ENCODE measurements at places on chromosomes 3 and 15.
A peak's percentile ranks its signal among the peaks of the same experiment; 100 is the strongest.

DNA sequence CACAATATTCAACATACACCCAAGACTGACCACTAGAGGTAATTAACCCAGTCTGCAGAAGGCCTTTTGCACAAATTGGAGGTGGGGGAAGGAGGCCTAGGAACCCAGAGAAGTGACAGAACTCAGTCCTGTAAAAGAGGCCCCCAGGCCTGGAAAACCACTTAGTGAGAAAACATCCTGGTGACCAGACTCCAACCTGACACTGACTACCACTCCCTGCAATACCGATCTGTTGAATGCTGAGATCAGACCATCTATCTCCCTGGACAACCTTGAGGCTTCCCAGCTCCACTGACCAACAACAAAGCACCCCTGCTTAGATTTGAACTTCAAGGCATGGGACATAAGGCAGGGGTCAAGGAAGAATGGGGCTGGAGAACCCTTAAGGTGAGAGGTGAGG is 261.9 kb upstream of the WNT5A start:
- DNase-seq, result no peak

DNA sequence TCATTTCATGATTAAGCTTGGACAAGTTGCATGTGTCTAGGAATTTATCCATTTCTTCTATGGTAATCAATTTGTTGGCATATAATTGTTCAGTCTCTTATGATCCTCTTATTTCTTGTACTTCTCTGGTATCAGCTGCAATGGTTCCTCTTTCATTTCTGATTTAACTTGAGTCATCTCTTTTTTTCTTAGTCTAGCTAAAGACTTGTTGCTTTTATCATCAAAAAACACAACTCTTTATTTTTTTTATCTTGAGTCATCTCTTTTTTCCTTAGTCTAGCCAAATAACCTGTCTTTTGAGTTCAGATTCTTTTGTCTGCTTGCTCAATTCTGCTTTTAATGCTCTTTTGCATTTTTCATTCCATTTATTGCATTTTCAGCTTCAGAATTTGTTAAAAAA is 37.3 kb downstream of the UBE3A start:
- DNase-seq, result no peak

- DNase-seq, result peak; percentile 95
Observed at GRCh38 chr15:67024314-67024997, 40.9 kb upstream of the SMAD3 start.

DNA sequence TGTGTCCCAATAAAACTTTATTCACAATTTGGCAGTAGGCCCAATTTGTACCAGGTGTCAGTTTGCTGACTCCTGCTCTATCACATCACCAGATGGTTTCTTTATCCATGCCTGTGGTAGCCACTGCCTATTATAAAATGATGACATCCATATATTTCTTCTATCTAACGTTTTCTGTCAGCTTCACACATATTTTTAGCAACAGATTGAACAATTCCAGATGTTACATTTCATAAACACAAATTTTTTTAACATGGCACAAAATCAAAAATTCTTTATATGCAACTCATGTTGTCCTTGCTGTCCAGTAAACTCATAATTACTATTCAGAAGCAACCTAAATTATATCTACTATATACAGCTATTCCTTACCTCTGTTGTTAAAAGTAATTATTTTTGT is 1371.6 kb downstream of the NSUN3 start:
- no peak for DNase-seq

DNA sequence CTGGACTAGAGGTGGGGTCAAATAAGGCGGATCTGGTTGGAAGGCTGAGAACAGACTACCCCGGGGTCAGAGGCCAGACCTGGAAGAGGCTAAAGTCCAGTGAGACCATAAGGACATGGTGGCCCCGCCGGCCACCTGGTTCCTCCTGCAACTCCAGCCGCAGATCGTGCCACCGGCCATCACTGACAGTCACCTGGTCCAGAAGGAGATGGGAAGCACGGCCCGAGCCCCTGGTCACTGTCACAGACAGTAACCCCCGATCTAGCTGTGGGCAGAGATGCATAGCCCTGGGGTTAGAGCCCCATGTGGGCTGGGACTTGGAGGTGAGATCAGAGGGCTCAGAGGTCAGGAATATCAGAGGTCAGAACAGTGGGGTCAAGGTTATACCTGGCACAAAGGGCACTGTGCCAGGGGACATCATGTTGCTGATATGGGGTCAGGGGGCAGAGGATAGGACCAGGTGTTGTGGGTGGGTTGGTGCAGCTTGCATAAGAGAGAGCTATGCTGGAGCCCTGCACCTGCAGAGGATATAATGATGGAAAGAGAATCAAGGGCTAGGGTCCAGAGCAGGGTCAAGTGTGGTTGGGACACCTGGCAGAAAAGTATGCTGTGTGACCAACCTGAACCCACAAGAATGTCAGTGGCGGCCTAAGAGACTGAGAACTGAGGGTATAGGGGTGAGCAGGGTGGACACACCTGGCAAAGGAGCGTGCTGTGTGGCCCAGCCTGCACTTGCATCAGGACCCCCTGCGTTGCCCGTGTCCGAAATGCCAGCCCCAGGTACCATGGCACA is 9.6 kb downstream of the CELSR3 start:
- no peak for DNase-seq

DNA sequence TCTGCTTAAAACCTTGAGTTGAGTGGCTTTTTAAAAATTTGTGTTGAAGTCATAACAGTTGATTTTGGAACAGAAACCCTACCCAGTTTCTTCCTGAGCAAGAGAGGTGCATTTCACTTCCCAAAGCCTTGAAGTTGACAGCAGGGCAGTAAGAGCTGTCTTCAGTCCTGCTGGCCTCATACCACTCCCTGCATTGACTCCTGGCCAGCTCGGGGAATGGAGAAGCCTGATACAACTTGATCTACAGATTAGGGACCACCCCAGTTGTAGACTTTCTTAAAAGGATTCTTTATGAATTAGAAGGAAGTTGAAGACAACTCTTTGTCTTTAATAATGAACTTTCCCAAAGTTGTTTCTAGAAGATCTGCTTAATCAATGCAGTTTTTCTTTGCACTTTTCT is 90.6 kb upstream of the FLNB start:
- no peak for DNase-seq

GRCh38 chr15:76147906-76148570 is 88.3 kb downstream of the TMEM266 start:
- no peak for DNase-seq

DNA sequence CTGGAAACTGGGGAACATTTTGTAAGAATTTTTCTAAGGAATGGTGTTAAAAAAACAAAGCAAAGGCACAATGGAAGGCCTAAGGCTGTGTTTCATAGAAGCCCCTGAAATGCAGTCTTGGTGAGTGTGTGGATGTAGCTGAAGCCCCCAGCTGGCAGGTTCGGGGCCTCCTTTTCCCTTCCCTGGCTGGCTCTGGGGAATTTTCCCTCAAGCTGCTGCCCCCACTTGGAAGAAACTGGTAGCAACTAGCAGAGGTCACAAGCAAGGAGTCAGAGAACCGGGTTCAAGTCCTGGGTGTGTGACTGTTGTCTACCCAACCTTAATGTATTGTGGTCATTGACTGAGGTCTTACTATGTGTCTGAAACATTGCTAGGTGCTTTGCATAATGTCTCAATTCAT is 85.3 kb upstream of the MYZAP start:
- DNase-seq, result no peak

Measured in SK-N-MC (cell line).